Smooth muscle cell of the umbilical artery (primary cell): ENCODE measurements at places on chromosomes 3 and 15. TPM values are rescaled to one million over a fixed set of nuclear protein-coding genes. Genes with fewer than 3 reads are reported as not detected.

KLF15 gene
- 0.59 TPM in 1 of 2 replicates, not detected in the other for total RNA-seq

MNS1 gene
- total RNA-seq = 0.89 and 1.3 TPM in 2 replicates

SKOR1 gene
- 0.09 TPM in 1 of 2 replicates, not detected in the other for total RNA-seq

CDCP1 gene
- total RNA-seq = 10.4 and 76.4 TPM in 2 replicates

MYL3 gene
- total RNA-seq = not detected in 2 replicates

CYP1A2 gene
- not detected in 2 replicates for total RNA-seq

LXN gene
- total RNA-seq = 115 and 116 TPM in 2 replicates

VGLL3 gene
- 19.3 and 36.5 TPM in 2 replicates for total RNA-seq

RBP2 gene
- total RNA-seq = not detected in 2 replicates

SEC11A gene
- 207 and 347 TPM in 2 replicates for total RNA-seq

TIMP4 gene
- 1.8 and 2.1 TPM in 2 replicates for total RNA-seq

SAXO2 gene
- 0.05 and 1.2 TPM in 2 replicates for total RNA-seq

CAPN3 gene
- total RNA-seq = 0.74 and 4.2 TPM in 2 replicates

GNB4 gene
- total RNA-seq = 69.8 and 90.7 TPM in 2 replicates

QARS1 gene
- total RNA-seq = 237 and 281 TPM in 2 replicates

LNP1 gene
- total RNA-seq = 3.3 and 3.9 TPM in 2 replicates

GOLGA6A gene
- total RNA-seq = not detected in 2 replicates

ACOX2 gene
- 7.0 and 13.4 TPM in 2 replicates for total RNA-seq

ZNF80 gene
- total RNA-seq = not detected in 2 replicates

ISLR2 gene
- total RNA-seq = 0.60 TPM in 1 of 2 replicates, not detected in the other

ZPLD1 gene
- 0.42 and 0.59 TPM in 2 replicates for total RNA-seq
